ENCODE measurements at places on chromosomes 4 and X.

- DNase-seq = no peak
Observed at GRCh38 chr4:122903766-122904288, 18.6 kb downstream of the NUDT6 start.

DNA sequence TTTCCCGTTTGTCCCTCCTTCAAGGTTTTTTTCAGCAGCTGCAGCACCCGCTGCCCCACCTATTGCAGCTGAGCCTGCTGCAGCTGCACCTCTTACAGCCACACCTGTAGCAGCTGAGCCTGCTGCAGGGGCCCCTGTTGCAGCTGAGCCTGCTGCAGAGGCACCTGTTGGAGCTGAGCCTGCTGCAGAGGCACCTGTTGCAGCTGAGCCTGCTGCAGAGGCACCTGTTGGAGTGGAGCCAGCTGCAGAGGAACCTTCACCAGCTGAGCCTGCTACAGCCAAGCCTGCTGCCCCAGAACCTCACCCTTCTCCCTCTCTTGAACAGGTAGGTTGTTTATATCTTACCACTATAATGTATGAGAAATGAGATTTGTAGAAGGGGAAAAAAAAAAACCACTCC is 4.5 kb downstream of the PRR27 start:
- DNase-seq = no peak

DNA sequence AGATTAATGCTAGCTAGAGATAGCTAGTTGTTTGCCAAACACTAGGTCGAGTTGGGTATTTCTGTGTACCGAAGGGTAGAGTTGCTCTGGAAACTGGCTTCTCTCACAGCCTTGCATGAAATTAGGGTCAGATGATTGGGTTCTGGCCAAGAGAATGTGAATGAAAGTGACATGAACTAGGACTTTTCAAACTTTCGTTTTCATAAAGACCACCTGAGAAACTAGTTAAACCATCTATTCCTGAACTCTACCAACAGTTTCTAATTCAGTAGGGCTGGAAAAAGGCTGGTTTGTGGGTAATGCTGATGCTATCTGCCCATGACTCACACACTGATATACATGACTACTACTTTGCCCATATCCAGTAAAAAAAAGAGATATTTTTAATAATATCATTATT is 157.6 kb downstream of the GASK1B start:
- no peak for DNase-seq

- no peak for DNase-seq
Observed at GRCh38 chrX:91434351-91435168, at the start of gene PABPC5. Gene PABPC5 (plus strand): TSS chrX:91434839. CDS start chrX:91435578, 739 bp downstream.

- DNase-seq = no peak
Observed at GRCh38 chr4:14958436-14958835, 43.8 kb upstream of the CPEB2 start.

- no peak for DNase-seq
Observed at GRCh38 chrX:41512394-41512793, 65.3 kb downstream of the NYX start.

DNA sequence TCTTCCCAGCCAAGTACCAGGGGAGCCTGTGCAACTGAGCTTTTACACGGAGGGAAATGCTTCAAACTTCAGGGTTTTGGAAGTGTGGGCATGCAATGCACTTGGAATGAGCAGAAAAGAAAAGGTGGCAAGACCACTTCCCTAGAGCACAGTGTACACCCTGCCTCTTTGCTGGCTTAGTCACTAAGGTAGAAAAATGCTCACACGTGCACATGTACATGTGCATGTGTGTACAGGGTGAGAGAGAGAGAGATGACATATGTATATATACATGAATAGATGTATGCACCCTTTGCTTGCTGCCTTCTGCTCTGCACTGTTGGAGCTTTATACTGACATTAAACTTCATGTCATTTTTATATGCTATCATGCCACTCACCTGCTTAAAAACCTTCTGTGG is 7.9 kb upstream of the KLF3 start:
- DNase-seq = no peak

DNA sequence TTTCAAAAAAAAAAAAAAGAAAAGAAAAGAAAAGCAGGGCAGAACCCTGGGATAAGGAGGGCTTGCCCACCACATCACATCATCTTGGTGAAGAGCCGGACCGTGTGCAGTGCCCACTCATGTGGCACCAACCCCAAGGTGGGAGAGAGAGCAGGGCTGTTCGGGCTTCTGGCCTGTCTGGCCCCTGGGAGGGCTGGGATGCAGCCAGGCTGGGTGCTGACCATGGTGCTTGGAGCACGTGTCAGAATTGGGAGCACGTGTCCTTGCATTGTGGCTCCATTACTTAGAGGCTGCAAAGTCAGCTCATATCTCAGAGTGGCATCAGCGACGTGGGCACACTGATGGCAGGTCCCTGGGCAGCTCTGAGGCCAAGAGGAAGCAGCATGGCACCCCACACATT is 100.9 kb upstream of the AFAP1 start:
- no peak for DNase-seq

DNA sequence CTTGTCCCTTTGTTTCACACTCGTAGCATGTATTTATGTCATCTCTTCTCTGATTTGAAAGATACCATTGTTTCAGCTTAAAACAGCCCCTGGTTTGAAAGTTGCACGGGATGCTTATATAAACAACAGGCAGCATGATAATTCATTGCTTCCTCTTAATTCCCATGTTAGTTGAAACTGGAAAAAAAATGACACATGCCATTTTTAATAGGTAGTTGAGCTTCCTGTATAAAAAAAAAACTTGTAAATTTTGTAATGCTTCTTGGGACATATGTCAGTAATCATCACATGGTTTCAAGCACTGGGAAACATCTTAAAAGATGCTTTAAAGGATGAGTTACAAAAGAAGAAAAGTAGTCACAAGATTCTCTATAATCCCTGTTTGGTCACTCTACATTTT is 243.0 kb downstream of the PALLD start:
- DNase-seq = no peak

GRCh38 chr4:4481399-4481994 is 60.4 kb downstream of the STX18 start:
- no peak for DNase-seq

GRCh38 chr4:10460313-10461047 is 3.3 kb upstream of the ZNF518B start:
- DNase-seq = no peak

GRCh38 chr4:137957806-137958205 is 284.3 kb downstream of the SLC7A11 start:
- DNase-seq = no peak
